ENCODE measurements at places on chromosomes 5 and 9.

DNA sequence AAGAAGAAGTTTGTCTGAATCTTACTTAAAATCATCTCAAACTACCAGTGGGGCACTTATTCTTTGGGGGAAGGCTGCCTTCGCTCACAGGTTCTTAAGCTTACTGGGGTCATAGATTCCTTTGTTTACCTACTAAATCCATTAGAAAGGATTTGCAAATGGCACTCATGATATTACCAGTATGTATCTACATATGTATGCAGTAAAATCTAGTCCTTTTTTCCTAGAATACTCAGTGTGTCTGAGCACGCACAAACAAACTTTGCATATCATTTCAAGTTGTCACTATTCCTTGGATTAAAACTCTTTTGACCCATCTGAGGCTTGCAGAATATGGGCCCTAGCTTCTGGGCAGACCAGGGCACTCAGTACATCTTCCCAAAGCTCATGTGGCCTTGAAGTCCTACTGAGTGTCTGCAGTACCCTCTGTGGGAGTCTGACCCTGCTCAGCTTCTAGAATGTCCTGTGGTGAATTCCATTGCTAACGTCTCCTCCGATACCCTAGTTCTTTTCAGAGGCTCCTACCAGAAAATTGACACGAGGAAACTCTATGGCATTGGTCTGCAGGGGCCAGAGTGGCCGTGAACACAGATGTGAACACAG, 297.9 kb downstream of the SLIT3 start:
- no peak for DNase-seq

- DNase-seq: no peak
These were observed 122.3 kb downstream of the SLC24A2 start for GRCh38 chr9:19666575-19666974.

DNA sequence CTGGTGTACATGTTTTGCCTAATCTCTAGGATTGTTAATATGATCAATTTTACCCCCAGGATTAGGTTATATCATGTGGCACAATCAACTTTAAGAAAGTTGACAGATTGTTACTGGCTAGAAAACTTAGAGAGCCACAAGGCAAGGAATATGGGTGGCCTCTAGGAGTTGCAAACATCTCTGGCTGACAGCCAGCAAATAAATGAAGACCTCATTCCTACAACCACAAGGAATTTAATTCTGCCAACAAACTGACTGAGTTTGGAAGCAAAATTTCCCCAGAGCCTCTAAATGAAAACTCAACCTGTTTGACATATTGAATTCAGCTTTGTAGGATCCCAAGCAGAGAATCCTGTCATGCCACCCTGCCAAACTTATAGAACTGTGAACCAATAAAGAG, 196.4 kb upstream of the PTGER4 start:
- DNase-seq: no peak

- DNase-seq: no peak
These were observed 24.5 kb upstream of the DUSP1 start for GRCh38 chr5:172795318-172795977.

GRCh38 chr5:153158608-153159007, 331.9 kb upstream of the GRIA1 start:
- DNase-seq: no peak

DNA sequence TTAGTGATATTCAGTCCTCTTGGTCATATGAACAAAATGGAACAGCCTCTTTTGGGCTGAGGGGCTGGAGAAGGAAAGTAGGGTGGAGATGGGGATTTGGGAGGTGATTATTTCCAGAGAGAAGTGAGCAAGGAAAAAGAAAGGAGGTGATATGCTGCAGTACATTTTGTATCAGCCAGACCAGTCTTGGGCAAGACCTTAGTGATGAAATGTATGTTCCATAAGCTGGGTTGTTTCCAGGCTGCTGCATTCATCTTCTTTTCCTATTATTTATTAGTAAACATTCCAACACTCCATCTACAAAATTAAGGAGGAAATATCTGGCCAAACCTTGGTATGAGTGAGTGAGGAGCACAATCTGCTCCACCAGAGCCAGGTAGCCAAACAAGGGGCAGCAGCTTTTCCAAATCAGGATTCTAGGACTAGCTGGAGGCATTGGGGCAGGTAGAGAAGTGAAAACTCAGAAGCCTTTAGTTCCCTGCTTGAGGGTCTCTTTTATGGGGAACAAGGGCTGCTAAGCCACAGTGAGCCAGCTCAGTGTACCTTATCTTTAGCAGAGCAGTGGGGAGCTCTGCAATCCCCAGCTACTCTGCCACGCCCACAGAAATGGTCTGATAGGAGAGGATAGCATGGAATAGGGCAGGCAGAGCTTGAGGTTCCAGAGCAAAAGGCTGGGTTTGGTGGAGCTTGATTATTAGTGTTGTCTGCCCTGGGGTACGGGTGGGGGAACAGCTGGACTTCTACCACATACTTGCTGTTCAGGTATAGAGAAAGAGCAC, 19.5 kb downstream of the RAD1 start:
- no peak for DNase-seq

DNA sequence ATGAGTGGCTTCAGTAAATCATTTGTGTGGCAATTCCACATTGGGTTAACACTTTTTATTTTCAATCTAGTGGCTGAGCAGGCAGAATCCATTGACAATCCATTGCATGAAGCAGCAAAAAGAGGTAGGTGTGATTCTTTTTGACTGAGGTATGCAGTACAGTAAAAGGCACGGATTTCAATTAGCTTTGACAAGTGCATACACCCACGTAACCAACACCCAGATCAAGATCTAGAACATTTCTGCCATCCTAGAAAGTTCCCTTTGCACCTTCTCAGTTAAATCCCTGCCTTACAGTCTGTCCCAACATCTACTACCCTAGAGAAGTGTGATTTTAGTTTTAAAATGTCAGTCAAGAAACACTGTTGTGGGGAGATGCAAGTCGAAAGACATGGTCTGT, 43.4 kb downstream of the OSTF1 start:
- no peak for DNase-seq

GRCh38 chr9:90803860-90804593, 2.4 kb downstream of the SYK start:
- no peak for DNase-seq

- DNase-seq: no peak
These were observed 49.5 kb upstream of the RNU6ATAC start for GRCh38 chr9:134213881-134214341.

DNA sequence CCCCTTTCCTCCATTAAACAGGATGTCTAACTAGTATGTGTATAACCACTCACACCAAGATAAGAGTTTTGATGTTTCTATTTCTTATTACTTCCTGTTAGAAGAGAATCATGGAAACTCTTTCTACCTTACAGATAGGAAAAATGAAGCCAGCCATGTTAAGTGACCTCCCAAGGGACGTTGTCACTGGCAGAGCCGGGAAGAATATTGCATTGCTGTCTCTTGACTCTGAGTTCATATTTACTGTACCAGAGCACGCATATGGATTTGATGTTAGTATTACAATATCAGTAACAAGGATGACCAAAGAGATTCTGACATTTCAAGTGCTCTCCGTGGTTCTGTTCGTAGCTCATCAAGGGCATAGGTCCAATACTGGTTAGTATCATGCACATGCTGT, 12.5 kb upstream of the C5orf63 start:
- DNase-seq: no peak

- DNase-seq: no peak
These were observed 20.6 kb downstream of the PSMB7 start for GRCh38 chr9:124394596-124394995.

GRCh38 chr5:151233616-151234085, 9.8 kb upstream of the CCDC69 start:
- no peak for DNase-seq

- DNase-seq: no peak
These were observed 306.4 kb upstream of the PANK3 start for GRCh38 chr5:168885324-168886120.

DNA sequence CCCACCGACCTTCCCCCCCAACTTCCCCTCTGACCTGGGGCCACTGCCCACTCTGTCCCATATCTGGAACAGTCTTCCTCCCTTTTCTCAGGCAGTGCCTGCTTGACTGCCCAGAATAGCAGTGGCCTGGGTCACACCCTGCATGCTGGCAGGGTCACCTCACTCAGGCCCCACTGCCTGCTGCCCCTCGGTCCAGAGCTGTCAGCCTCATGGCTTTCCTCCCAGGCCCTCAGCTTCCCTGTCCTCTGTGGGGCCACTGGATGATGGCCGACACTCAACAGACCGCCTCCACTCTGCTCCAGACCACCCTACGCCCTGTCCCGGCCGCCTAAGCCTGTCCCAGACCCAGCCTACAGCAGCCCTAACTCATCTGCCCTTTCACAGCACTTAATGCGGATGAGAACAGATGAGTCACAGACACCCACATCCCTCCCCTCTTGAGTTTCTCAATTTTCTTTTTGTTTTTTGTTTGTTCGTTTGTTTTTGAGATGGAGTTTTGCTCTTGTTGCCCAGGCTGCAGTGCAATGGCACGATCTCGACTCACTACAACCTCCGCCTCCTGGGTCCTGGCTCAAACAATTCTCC, 5.9 kb downstream of the PNPLA7 start:
- no peak for DNase-seq

- DNase-seq: no peak
These were observed 78.5 kb downstream of the ERCC6L2 start for GRCh38 chr9:95953986-95954385.

- no peak for DNase-seq
These were observed 252.2 kb downstream of the PIK3R1 start for GRCh38 chr5:68467794-68468193.

DNA sequence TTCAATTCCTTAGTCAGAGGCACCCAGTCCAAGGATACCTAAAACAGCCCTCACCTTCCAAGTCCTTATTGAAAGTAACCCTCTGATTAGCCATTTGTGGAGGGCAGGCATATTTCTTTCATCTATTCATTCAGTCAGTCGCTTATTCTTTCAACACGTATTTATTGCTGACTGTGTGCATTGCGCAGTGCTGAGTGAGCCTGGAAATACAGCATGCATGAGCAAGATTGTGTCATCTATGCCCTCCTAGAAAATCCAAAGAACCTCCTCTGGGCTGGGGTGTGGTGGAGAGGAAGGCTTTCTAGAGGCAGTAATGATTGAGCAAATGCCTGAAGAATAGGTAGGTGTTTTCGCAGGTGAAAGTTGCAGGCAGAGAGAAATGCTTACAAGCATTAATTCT, 8.5 kb upstream of the FEM1C start:
- DNase-seq: no peak

DNA sequence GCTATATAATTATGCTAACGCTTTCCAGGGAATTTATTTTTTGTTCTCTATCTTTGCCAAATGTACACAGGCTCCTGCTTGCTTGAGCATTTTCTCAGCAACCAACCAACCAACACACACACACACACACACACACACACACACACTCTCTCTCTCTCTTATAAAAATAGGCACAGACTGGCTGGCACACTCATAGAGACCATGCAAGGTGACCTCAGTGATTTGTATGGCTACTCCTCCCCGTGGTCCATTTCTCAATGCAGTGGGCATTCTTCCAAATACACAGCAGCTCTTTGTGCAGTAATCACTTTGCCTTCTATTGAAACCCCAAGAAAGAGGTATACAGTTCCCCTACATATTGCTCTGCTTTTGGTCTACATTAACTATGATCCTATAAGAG, 416.0 kb downstream of the MAN2A1 start:
- no peak for DNase-seq

DNA sequence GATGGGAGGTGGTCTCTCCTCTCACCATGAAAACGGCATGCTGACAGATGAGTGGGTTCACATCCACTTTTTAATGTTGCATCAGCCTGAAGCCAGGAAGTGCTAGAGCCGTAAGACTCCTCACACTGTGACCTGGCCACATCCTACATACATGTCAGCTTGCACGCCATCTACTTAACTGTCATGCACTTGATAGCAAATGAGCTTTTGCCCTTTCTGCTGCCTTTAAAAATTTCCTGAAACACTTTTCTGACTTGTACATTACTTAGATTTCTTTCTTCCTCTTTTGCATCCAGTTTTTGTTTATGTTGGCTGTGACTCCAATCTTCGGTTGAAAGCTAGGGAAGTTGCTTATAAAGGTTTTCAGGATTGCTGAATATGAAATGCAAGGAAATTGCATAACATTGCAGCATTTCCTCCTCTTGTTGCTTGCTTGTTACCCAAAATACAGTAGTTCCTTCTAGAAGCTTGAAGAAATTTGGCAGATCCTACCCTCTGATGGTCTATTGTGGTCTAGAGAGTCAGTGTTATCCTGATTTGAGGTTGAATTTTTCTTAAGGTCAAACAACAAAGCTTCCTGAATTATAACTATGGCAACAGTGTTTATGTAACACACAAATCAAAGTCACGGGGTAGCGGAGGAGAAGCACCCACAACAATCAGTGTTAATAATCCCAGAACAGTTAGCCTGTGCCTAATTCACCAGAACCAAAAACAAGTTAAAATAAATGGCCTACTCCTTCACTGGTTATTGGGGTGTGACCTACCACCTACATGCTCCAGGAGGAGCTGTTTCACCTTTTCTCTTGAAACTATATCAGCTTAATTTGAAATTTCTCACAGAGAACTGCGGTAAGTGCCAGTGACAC, 232.5 kb downstream of the ARHGAP26 start:
- DNase-seq: no peak

DNA sequence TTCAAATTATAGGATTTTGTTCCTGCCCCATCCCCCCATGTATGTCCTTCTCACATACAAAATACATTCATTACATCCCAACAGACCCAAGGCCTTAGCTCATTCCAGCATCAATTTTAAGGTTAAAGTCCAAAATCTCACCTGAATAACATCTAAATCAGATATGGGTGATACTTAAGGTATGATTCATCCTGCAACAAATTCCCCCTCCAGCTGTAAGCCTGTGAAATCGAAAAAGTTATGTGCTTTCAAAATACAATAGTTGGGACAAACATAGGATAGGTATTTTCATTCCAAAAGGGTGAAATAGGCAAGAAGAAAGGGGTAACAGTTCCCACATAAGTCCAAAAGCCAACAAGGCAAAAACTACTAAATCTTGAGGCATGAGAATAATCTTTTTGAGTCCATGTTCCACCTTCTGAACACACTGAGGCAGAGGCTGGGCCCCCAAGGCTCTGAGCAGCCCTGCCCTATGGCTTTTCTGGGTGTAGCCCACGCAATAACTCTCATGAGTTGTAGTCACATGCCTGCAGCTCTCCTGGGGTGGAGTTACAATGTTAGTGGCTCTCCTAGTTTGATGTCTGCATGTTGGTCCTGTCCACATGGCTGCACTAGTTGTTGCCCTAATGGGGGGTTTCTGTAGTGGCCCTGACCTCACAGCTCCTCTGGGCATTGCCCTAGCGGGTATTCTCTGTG, 243.9 kb upstream of the SMARCA2 start:
- DNase-seq: no peak

DNA sequence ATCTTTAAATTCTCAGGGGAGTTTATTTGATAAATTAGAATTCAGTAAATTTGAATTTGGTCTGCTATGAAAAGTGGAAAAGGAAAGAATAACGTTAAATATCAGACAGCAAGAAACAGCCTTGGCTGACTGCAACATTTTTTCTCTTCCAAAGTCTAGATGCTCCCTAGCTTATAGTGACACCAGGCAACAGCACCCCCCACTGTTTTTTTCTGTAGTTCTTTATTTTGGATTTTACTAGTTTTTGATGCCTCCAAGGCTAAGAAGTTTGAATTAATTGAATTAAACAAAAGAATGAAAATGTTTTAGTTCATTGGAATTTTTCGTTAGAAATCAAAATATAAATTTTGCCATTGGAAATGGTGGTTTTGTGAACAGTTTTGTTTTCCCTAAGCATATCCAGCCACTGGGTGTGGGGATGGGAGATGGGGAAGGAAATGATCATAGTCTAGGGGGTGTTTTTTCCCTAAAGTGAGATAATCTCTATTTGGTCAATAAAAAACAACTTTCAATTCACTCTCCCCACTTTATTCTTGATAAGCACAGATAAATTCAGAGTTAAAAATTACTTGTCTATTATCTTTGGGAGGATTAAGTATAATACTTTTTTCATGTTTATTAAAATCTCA, 199.3 kb upstream of the CD180 start:
- no peak for DNase-seq

GRCh38 chr5:6066016-6066415, 312.3 kb downstream of the MED10 start:
- no peak for DNase-seq

Measured in stimulated activated CD8-positive, alpha-beta memory T cell treated with anti-CD3 and anti-CD28 coated beads, Interleukin-15, amount 100 ng/mL, for 4 hours (primary cell).